Stimulated activated CD8-positive, alpha-beta memory T cell treated with anti-CD3 and anti-CD28 coated beads, Interleukin-7, amount 100 ng/mL, for 1 hour (primary cell): ENCODE measurements at places on chromosomes 12 and 14.

DNA sequence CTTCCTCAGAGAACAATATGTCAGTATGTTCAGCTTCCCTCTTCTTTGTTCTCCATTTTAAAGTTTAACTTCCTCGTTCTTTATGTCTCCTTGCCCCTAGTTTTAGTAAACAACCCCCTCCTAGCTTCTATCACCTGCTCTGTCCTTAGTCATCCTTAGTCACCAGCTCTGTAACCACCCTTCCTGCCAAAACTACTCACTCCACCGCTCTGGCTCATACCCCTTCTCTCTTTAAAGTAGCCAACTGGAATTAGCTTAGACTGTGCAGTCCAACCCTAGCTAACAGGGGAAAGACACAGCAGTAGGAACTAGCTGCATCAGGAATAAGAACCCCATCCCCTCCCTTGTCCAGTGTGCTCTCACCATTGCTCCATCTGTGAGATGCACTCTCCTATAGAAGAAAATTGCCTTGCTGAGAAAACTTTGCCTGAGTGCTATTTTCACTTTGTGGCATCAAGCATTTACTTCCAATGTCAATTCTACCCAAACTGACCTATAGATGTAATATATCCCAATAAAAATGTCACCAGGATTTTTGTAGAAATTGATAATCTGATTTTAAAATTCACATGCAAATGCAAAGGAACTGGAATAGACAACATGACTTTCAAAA is 603.2 kb downstream of the C12orf50 start:
- DNase-seq = no peak

GRCh38 chr12:5033883-5034282 is 9.8 kb upstream of the KCNA5 start:
- no peak for DNase-seq

GRCh38 chr14:74638966-74639365 is 26.9 kb upstream of the LTBP2 start:
- DNase-seq = no peak

DNA sequence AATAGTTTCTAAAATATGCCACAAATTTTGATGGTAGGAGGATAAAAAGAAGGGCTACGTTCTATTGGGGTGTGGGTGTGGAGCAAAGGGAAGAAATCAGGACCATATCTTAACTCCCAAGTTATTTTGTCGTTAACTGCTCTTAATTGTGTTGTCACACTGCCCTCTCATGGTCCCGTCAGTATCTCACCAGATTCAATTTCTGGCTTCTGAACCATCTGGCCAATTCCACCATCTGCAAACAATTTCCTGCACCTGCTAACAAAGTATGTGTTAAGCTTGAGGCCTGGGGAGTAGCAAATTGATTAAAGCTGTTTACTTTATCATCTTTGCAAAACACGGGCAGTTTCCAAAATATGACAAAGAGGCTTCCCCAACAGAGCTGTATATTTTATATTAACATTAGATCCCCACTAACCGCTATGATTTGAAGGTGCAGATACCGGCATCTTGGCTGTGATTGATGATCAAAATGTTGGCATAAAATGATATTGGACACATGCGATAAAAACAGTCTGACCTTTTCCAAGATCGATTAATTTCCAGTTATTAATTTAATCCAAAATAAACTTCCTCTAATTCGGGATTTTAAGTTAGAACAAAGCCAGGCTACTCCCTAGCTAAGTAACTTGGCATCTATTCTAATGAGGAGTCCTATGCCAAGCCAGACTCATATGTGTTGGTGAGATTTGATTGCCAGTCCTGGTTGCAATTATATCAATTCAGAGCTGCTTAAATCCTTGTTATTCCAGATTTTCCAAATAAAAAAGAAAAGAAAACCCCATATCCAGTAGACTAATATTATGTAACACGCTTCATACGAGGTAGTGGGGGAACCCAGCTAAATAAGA is 6.9 kb upstream of the DNM1L start:
- no peak for DNase-seq

- DNase-seq = no peak
Measured at GRCh38 chr12:62966990-62967506, 32.1 kb upstream of the PPM1H start.

- DNase-seq = no peak
Measured at GRCh38 chr14:65599375-65599774, 186.8 kb downstream of the FUT8 start.

DNA sequence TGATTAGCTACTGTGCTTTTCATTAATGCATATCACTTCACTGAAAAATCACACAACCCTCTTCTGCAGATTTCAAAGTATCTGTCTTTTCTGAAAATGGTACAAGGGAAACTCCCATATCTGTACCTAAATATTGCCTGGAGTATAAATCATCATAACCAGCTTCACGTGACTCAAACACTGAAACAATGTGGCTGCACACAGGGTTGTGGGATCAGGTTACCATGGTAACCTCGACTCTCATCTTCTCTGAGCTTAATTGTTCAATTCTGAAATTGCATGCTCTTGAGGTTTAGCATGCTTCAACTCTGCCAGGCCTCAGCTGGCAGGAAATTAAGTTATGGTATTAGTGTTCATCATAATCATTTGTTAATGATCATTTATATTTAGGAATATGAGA is 77.5 kb upstream of the CPSF6 start:
- no peak for DNase-seq
